Endothelial cell of umbilical vein (primary cell): ENCODE measurements at places on chromosomes 2 and 18. TPM values are rescaled to one million over a fixed set of nuclear protein-coding genes. Genes with fewer than 3 reads are reported as not detected.

The SIX2 gene
- 0.45 and 0.54 TPM in 2 replicates for polyA plus RNA-seq

The SKOR2 gene
- not detected in 2 replicates for polyA plus RNA-seq

The SMAD7 gene
- 8.0 and 10.2 TPM in 2 replicates for polyA plus RNA-seq

The AKAIN1 gene
- not detected in 2 replicates for polyA plus RNA-seq

The RGPD3 gene
- 0.02 and 0.04 TPM in 2 replicates for polyA plus RNA-seq

The KCNS3 gene
- 0.75 and 1.0 TPM in 2 replicates for polyA plus RNA-seq

The TMEM163 gene
- 2.2 and 2.8 TPM in 2 replicates for polyA plus RNA-seq

DNA sequence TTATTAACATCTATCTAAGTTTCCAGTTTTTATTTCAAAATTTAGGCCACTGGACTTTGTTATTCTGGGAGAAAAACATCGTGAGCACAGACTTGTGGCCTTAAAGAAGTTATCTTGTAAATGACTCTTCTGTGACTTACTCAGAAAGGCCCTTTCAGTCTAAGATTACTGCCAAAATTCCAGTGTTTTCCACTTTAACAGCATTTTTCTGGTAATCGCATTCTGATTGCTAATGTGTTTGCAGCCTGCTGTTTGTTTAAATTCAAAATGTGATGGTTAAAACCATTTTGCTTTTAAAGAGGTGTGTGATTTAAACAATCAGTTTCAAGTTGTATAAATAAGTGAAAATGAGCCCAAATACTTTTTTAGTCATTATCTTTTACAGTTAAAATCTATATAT lies 136.7 kb upstream of the DAPL1 start:
- no peak for DNase-seq

DNA sequence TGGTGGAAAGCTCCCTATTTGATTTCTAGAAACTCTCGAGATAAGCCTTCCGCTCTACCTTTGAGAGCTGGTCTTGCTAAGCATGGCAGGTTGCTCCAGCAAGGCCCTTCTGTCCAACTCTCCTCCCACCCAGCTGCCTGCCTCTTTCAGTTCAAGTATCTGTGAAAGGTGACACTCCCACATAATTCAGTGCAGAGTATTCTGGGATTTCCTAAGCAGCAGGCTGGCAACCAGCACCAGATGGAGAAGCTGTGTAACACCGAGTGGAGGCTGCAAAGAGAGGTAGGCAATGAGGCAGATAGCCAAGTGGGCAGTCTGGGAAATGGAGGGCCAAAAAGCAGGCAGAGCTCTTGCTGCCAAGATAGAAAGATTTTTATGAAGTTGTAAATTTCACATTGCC lies 88.4 kb upstream of the CAVIN2 start:
- no peak for DNase-seq

GRCh38 chr2:27973592-27973991 lies 83.1 kb downstream of the BABAM2 start:
- no peak for DNase-seq

GRCh38 chr18:9260388-9261380 lies 73.9 kb upstream of the TWSG1 start:
- DNase-seq: no peak

GRCh38 chr2:149716687-149717086 lies 129.1 kb upstream of the MMADHC start:
- no peak for DNase-seq

GRCh38 chr2:80300954-80301353 lies 3.6 kb downstream of the LRRTM1 start:
- DNase-seq: no peak

DNA sequence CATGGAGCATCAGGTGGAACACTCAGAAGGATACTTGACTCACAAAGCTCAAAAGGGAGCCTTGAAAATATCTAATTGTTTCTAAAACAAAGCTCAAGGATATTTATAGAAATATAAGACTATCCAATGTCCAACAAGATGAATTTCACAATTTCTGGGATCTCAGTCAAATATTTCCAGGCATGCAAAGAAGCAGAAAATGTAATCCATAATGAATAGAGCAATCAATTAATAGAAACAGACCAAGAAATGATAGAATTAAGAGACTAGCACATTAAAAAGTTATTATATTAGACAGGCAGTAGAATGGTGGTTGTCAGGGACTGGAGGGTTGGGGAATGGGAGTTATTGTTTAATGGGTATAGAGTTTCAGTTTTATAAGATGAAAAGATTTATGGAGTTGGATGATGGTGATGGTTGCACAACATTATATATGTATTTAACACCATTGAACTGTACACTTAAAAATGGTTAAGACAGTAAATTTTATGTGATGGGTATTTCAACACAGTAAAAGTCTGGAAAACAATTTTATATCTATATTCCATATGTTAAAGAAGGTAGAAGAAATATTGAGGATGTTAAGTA lies 189.9 kb upstream of the PIEZO2 start:
- no peak for DNase-seq

DNA sequence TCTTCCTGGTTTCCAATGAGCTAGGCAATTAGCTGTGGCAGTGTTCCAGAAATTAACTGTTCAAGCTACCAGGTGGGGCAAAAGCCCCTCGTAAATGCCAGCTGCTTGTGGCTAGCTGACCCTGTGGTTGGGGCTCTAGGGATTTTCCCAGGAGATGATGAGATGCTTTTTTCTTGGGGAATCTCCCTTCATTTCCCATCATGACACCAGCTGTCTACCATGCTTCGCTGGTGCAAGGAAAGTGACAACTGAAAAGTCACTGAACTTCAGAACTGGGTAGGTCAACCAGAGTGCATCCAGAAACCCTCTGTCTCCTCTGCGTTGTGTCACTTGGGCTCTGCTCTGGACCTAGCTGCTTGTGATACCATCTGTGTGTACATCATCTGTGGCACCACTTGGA lies 386.5 kb upstream of the DCC start:
- no peak for DNase-seq

DNA sequence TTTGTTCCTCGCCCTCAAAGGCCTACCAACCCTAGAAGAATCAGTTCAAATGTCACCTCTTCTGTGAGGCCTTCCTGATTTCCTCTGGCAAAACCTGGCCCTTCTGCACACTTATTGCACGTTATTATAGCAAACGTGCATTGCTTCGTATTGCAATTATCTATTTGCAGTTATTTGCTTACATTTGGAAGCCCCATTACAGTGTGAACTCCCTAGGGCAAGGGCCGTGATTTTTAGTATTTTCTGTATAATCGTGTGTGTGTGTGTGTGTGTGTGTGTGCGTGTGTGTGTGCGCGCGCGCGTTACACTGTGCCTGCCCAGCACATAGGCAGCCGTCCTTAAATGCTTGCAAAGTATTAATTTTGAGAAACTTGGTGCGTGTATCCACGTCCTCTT lies 460 bp upstream of the SEMA4F start:
- DNase-seq: no peak

- DNase-seq: peak; percentile 65
Measured at GRCh38 chr2:31980674-31981356, 30.0 kb downstream of the MEMO1 start.

DNA sequence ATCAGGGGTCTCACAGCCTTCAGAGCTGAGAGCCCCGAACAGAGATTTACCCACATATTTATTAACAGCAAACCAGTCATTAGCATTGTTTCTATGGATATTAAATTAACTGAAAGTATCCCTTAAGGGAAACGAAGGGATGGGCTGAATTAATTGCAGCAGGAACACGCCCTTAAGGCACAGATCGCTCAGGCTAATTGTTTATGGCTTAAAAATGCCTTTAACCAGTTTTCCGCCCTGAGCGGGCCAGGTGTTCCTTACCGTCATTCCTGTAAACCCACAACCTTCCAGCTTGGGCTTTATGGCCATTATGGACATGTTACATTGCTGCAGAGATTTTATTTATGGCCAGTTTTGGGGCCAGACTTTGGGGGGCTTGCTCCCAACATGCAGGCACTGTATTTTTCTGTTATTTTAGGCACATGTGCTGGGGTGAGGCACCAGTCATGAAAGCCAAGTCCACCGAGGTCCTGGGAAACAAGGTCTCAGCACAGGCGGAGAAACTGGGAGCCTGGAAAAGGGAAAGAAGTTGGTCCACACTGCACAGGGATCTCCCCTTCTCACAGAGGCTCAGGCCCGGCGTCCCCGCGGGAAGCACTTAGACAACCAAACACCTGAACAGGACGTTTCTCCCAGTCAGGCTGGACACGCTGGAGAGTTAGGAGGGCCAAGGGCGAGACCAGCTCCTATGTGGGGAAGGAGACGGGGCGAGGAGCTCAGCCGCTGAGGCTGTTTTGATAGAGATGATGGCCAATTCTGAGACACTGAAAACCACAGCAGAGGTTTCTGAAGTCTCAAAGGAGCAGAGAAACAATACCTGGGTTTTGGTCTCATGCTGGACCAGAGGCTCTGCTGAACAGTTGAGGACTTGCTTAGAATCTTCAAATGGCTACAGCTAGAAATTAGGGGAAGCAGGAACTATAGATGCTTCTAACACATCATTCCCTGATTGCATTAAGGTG lies 86.7 kb downstream of the TMEM18 start:
- no peak for DNase-seq

GRCh38 chr18:24801001-24801400 lies 340.6 kb downstream of the HRH4 start:
- DNase-seq: no peak

GRCh38 chr2:143030127-143030526 lies 99.1 kb upstream of the ARHGAP15 start:
- no peak for DNase-seq

GRCh38 chr2:202109737-202110184 lies 36.7 kb downstream of the KIAA2012 start:
- DNase-seq: no peak

GRCh38 chr2:110818767-110819481 lies 86.6 kb downstream of the ACOXL start:
- DNase-seq: no peak

- no peak for DNase-seq
Measured at GRCh38 chr18:52401236-52401635, 61.2 kb downstream of the DCC start.

- peak; percentile 87 for DNase-seq
Measured at GRCh38 chr18:26386002-26386401, 159.8 kb downstream of the TAF4B start.

- DNase-seq: no peak
Measured at GRCh38 chr2:144281476-144281875, 238.4 kb downstream of the ZEB2 start.

DNA sequence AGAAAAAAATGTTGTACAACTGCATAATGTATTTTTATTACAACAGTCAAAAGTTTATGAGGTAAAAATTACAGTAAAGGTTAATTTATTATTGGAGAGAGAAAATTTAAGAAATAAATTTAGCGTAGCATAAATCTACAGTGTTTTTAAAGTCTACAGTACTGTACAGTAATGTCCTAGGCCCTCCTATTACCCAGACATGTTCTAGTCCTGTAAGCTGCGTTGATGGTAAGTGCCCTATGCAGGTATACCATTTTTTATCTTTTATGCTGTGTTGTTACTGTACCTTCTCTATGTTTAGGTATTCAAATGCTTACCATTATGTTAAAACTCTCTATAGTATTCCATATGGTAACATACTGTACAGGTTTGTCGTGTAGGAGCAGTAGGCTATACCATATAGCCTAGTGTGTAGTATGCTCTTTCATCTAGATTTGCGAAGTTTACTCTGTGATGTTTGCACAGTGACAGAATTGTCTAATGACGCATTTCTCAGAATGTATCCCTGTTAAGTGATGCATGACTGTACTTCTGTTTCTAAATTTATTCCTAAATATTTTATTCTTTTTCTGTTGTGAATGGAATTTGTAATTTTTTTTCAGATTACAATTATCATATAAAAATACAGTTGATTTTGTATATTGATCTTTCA lies 24.5 kb downstream of the ABI2 start:
- no peak for DNase-seq

GRCh38 chr2:117086174-117086942 lies 728.1 kb upstream of the DDX18 start:
- DNase-seq: no peak

DNA sequence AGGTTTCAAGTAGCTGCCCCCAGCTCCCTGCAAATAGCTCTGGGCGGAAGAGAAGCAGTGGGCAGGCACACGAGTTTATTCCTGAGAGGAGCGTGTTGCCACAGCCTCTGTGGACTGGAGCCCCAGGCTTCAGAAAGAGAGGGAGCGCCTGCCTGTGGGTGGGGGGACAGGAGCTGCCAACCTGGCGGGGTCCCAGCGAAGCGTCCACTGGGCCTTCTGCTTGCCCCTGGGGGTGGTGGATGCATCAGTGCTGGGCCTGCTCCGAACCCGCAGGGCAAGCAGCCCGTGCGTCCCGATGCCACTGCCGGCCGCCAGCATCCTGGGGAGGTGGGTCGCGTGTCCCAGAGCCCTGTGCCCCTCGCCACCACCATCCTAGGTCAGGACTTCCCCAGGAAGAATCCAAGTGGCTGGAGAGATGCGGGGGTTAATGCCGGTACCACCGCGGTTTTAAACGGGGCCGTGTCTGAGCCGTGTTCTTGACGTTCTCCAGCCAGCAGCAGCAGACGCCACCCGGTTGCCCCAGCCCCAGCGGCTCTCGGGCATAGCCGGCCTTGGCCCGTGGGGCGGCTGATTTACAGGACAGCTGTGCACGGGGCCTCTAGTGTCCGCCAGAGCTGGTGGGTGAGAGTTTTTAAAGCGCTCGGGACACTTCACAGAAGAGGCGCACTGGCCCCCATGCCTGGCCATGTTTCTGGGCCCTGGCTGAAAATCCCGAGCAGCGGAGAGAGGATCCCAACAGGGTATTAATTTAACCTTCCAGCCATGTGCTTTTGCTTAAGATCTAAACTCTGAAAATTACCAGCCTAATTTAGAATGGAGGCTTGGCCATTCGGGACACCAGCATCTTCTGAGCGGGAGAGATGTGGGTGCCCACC lies 84.7 kb downstream of the NFATC1 start:
- no peak for DNase-seq

- DNase-seq: no peak
Measured at GRCh38 chr2:39571111-39571731, 94.5 kb upstream of the TMEM178A start.

- peak; percentile 32 for DNase-seq
Measured at GRCh38 chr2:227106845-227107759, 56.9 kb downstream of the COL4A4 start.

DNA sequence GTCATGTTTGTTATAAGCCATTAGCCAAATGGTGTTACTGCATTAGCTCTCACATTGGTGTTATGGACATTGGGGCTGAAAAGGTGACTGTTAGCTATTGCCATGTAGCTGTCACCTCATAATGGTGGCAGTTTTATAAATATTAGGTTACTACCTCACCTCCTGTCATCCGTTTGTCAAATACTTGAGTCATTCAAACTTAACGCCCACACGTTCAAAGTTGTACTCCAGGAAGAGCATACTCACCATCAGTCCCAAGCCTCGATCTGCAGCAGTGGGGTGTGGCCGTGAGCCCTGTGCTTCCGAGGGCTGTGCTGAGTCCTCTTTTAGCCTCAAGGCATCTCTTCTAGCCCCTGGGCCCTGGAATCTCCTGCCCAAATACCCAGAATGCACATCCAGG lies 87.3 kb downstream of the PDK1 start:
- no peak for DNase-seq

GRCh38 chr2:3612639-3613523 lies 18.0 kb downstream of the COLEC11 start:
- no peak for DNase-seq

- peak; percentile 29 for DNase-seq
Measured at GRCh38 chr2:177625744-177626650, 233.4 kb downstream of the AGPS start.

GRCh38 chr18:53148123-53148522 lies 808.1 kb downstream of the DCC start:
- no peak for DNase-seq

- DNase-seq: no peak
Measured at GRCh38 chr2:104368089-104368488, 485.8 kb upstream of the POU3F3 start.
